Activated CD4-positive, alpha-beta T cell treated with anti-CD3 and anti-CD28 coated beads for 36 hours (primary cell): ENCODE measurements at places on chromosomes 11 and 22.

- DNase-seq: no peak
Observed at GRCh38 chr11:2810411-2811205, 75.0 kb downstream of the CDKN1C start.

GRCh38 chr11:32317643-32318042, 117.7 kb downstream of the WT1 start:
- no peak for DNase-seq

- DNase-seq: no peak
Observed at GRCh38 chr11:8100158-8100557, 19.1 kb downstream of the TUB start.

DNA sequence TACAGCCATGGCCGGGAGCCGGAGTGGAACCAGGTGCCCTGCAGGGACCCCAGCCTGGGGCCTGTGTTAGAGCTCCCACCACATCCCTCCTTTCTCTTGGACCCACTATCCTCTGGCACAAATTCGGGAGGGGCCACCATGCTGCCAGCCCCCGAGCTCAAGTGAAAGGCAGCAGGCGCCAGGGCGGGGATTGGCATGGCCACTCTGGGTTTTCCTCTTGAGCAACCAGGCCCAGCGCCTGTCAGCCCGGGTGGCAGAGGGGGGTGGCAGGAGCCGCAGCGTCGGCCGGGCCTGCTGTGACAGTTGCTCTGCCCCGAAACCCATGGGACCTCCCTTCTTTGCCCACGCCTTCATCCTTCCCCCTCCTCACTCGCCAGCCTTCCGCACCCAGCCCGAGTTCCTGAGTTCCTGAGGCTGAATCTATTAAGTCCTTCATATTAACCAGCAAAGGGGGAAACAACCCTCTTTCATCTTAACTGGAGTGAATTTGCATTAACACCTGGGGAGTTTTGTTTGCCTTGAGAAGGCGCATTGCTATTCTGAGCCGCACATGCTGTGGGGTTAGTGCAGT, 16.8 kb upstream of the CABP7 start:
- DNase-seq: no peak

GRCh38 chr22:33880986-33881385, 39.3 kb downstream of the LARGE1 start:
- no peak for DNase-seq

DNA sequence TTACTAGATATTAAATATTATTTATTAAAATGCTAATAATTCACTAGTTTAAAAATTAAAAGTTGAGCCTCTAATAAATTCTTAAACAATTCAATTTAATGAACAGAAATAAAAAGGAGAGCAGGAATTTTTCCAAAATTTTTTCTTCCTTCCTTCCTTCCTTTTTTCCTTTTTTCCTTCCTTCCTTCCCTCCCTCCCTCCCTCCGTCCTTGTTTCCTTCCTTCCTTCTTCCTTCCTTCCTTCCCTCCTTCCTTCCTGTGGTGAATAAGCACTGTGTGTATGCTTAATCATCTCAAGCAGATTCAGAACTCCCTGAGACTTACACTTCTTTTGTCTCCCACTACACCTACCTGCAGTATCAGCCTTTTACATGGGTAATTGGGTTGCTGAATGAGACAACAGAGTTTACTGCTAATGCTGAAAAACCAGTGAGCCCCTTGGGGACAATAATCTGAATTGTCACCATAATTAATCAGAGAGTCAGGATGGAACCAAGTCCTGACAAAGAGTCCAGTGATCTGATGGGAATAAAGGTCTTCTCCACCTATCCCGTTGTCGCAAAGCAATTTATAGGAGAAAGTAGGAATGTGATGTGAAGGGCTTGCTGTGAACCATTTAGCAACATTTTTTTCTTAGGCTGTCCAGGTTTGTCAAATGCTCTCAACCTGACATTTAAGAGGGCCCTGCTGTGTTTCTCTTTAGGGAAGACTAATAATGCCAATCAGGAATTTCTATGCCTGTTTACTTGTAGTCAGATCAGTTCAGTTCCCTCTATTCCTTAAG, 58.1 kb upstream of the CEP295 start:
- no peak for DNase-seq

- no peak for DNase-seq
Observed at GRCh38 chr11:46522682-46523281, 71.0 kb downstream of the AMBRA1 start.

- DNase-seq: no peak
Observed at GRCh38 chr11:113378692-113379091, 8.9 kb upstream of the ANKK1 start.

DNA sequence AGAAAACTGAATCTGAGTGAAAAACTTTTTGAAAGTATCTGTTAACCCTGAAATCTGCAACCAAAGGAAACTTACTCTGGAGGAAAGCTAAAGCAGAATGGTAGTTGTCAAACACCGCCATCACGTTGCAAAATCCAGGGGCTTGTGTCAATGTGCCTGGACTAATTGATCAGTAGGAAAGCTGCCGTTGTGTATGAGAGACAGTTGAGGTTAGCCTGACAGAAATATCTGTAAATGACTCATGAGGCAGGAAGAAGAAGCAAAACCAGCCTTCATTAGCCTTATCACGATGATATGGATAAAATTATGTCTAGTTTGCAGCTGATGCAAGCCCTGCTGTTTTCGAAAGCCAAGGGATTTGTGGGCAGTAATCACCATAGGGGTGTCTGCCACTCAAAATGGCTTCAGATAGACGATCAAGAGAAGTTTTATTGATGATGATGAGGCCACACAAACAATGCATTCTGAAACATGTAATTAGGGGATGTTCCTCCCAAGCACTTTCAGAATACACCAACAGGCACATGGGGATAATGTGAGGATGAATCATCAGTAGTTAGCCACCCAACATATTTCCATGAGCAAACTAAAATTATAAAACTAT, 8.9 kb downstream of the SCGB1A1 start:
- DNase-seq: peak; percentile 36

DNA sequence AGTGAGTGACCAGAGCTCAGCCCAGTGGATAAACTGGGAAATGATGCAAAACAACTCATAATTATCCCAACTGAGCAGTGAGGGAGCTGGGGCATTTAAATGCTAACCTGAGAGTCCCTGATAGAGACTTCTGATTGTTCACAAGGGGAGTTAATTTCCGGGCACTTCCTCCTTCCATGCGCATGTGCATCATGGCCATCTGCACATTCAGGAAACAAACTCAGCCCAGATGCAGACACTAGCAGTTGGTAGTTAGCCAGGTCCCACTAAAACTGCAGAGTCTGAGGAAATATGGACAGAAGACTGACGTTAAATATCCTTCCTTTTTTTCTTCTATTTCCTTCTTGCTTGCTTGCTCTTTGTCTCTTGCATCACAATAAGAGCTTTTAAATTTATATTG, 852.1 kb upstream of the LRRC4C start:
- DNase-seq: no peak

DNA sequence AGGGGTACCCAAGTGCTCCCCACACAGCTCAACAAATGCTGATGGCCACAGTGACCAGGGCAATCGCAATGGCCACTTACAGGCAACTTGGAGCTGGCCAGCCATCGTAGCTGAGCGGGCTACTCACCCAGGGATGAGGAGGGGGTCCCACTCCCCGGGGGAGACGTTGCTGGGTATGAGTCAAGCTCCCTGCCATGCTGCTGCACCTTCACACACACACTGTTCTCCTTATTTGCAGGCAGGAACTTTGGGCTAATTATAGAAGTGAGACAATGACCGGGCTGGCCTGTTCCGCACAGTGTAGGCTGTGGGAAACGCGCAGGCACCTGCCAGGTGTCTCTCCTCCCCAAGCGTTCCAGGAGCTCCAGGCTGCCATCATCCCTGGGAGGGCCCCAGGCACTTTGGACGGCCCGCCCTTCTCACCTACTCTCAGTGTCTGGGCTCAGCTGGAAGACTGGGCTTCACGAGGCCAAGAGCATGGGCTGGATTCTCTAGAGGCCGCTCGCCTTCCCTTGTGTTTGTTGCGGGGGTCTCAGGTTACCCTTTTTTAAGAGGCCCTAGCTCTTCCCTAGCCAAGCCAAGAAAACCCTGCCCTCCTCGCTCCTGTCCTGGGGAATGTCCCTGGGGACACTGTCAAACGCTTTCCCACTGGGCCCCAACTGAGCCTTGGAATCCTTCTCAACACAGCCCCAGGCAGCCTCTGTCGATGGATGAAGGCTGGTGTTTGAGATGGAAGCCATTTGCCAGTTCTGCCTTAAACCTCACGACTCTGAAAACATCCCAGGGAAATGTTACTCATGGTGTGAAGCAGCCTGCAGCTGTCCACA, 73.0 kb downstream of the RTL6 start:
- no peak for DNase-seq

DNA sequence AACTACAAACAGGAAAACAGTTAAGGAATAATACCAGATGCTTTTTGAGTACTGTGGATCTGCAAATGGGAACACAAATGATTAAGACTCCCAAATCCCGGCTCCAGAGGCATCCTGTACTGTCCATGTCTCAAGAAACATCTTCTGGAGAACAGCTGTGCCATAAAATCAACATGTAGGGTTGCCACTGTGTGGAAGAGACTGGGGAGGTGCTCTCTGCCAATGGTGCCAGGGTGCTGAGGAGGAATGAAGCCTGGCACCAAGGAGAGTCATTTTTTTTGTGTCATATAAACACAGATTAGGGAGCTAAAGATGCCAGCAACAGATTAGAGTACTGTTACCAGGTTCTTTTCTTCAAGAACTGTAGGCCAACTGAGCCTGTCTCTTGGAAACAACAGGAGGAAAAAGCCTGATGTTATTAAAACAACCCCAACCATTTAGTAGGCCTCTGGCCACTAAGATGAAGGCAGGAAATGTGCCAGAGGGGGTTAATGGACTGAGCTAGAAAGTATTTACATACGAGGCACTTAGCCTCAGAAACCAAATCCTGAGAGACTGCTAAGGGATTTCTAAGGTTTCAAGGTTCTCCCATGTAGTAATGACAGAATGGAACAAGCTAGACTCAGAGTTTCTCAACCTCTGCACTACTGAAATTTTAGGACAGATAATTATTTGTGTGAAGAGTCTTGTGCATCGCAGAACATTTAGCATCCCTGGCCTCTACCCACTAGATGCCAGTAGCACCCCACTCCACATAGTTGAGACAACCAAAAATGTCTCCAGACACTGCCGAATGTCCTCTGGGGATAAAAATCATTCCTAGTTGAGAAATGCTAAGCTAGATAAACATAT, 54.6 kb upstream of the CHRM4 start:
- no peak for DNase-seq

- DNase-seq: no peak
Observed at GRCh38 chr11:118155776-118156530, 3.3 kb upstream of the SCN4B start.

DNA sequence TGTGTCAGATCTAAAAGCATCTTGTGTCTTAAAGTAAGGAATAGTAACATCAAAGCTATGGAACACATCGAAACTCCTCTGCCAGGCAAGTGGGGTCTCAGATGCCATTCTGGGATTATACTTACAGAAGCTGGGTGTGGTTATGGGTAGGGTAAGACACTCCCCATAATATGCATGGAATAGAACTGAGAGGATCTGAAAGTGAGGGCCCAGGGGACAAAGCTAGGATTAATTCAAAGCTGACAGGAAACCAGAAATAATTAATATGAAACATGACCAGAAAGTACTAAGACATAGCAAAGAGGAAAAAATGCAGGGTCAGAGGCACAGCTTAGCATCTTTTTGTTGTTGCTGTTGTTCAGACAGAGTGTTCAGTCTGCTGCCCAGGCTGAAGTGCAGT, 40.2 kb upstream of the EED start:
- DNase-seq: no peak

DNA sequence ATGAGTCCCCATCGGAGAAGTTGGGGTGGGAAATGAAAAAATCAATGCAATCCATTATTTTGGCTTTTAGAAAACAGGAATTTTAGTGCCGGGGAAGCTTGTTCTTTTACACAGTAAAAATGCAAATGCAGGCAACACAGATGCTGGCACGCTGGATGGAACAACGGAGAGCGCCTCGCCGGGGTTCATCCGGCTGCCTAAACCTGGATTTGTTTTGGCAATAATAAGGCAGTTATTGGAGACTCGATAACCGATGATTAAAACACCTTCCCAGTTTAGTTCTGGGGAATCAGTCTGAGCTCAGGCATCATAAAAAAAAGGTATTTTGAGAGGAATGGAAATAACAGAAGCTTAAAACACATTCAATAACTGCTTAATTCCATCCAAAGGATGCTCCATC, 2.9 kb downstream of the DSCAML1 start:
- DNase-seq: no peak
